Activated T-helper 1 cell treated with anti-CD3 and anti-CD28 coated beads, Interleukin-2, amount 50 U/mL, for 16 hours (primary cell): ENCODE measurements at places on chromosomes 1 and 21.

- DNase-seq: no peak
Measured at GRCh38 chr1:212108187-212108586, 72.6 kb downstream of the DTL start.

DNA sequence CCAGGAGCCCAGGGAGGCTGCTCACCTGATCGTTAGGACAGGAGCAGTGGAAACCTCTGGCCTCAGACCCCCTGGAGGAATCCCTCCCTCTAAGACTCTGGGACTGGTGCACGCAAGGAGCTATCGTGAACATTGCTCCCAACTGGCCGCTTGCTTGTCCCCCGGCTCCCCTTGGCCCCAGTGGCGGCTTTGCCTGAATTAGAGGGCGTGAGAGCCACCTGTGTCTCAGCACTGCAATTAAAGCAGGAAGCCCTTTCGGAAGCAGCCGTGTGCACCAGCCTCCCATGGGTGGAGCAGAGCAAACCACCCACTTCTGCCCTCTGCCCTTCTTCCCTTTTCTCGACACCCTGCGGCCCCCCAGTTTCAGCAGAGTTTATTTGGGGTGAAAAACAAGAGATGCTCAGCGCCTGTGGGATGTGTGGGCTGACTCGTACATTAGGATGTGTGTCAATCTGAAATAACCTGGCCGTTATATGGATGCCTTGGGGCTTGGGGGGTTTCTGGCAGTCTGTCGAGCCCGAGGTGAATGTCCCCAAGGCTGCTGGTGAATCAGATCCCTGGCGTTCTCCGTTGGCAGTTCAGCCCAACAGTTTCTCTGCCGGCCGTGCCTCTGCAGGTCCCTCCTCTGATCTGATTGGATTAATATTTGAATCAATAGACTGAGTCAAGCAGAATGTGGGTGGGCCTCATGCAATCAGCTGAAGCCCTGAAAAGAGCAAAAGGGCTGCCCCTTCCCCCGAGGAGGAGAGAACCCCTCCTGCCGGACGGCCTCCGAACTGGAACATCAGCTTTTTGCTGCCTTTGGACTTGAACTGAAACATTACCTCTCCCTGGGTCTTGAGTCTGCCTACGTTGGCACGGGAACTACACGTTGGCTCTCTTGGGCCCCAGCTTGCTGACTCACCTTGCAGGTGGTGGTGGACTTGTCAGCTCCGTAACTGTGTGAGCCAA lies 7.3 kb upstream of the UMODL1 start:
- peak; percentile 28 for DNase-seq

- DNase-seq: no peak
Measured at GRCh38 chr1:230144758-230145504, 77.9 kb downstream of the GALNT2 start.

DNA sequence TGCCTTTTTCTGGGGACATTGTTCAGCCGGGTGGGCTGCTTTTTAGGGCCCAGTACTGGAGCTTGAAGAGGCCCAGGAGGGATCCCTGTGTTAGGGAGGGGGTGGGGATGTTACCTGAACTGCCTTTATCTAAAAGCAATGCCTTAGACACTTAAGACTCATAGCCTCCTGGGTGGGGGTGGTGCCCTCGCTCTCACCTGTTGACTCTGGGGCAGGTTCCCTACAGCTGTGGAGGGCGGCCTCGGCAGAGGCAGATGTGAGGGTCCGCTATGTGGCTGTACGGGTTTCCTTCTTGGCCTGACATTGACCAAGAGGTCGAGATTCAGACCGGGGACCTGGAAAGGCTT lies 716 bp downstream of the INAVA start:
- DNase-seq: no peak

DNA sequence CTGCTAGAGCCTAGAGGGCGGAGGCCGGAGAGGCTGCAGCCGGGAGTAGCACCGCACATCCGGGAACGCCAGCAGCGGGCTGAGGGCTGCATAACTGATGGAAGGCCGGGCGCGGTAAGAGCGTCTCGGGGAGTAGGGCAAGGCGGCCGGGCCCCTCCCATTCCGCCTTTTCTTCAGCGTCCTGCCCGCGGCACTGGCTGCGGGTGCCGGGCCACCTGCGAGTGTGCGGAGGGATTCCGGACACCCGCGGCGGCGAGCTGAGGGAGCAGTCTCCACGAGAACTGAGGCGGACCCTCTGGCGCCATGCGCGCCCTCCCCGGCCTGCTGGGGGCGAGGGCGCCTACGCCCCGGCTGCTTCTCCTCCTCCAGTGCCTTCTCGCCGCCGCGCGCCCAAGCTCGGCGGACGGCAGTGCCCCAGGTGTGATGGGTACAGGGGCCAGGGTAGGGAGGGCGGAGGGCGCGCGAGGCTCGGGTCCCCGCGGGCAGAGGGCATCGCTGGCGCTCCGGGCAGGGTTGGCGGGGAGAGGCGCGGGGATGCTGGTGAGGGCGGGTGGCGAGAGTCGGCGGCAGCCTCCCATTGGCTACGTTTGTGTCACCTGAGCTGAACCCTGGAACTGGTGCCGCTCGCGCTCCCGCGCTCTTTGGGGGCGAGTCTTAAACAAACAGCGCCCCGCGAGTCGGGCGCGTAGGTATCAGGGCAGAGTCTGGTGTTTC lies 334.4 kb downstream of the SRGAP2C start:
- peak; percentile 64 for DNase-seq

GRCh38 chr1:59705466-59706302 lies 109.1 kb upstream of the HOOK1 start:
- DNase-seq: no peak

- no peak for DNase-seq
Measured at GRCh38 chr21:35922618-35923017, 137.7 kb downstream of the SETD4 start.

GRCh38 chr1:54314696-54315095 lies 91.5 kb downstream of the SSBP3 start:
- no peak for DNase-seq

- no peak for DNase-seq
Measured at GRCh38 chr21:28590026-28590425, 402.7 kb downstream of the LTN1 start.

DNA sequence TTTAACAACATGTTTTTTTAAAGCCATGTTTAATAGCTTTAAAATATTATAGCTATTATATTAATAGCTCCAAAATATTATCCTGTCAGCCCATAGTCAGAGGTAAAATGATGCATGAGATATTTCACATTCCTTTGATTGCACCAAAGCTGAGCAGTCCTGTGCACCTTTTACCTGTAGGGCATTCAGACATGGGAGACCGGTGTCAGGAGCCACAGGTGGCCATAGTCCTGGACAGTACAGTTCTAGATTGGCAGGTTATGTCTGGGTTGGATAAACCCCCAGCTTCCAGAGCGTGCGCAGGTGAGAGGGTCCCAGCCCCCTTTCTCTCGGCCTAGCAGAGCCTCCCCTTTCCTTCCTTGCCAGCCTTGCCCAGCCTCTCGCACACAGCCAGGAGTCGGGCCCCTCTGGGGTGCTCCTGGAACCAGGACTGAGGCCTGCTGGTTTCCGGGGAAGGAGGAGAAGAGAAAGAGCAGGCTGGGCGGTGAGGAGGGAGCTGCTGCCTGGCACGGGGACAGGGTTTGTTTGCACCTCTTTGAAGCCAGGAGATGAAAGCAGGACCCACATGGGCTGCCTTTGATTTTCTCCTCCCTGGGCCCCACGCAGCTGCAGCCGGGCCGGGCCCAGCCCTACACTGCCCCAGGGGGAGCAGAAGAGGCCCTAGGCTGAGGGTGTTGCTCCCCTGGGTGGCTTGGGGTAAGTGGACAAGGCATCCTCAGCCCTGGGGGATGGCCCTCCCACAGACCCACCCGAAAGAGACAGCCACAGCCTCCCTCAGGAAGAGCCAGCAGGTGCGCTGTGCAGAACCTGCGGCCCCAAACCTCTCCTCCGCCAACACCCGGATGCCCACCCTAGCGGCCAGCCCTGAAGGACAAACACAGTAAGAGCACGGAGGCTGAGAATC lies 75.2 kb upstream of the TARDBP start:
- DNase-seq: no peak

- DNase-seq: no peak
Measured at GRCh38 chr21:19844334-19844733, 1153.9 kb upstream of the NCAM2 start.

DNA sequence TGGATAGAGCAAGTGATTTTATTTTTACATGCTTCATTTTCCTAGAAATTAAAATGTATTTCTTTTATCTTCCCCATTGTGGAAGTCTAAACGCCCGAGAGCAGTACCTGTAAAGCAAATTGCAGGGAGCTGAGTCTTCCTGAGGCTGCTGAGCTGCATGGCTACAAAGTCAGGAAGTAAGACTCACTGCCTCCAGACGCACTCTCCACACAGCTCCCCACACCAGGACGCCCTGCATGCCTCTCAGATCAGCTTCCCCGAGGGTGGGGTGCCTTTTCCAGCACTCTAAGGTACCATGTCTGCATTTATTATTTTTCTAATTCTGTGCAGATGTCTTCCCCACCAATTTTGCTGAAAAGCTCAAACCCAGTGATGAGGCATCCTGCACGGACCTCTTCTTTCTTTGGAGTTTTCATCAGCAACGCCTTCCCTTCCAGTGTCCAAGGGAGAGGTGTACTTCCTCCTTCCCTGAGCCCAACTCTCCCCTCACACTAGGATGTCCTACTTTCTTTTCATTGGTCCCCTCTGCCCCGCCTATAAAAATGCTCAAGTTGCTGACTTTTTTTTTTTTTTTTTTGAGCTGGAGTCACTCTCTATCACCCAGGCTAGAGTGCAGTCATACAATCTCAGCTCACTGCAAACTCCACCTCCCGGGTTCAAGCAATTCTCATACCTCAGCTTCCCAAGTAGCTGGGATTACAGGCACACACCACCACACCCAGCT lies 114.7 kb downstream of the PCNX2 start:
- DNase-seq: no peak

GRCh38 chr21:35035116-35035515 lies 14.0 kb downstream of the RUNX1 start:
- DNase-seq: no peak

DNA sequence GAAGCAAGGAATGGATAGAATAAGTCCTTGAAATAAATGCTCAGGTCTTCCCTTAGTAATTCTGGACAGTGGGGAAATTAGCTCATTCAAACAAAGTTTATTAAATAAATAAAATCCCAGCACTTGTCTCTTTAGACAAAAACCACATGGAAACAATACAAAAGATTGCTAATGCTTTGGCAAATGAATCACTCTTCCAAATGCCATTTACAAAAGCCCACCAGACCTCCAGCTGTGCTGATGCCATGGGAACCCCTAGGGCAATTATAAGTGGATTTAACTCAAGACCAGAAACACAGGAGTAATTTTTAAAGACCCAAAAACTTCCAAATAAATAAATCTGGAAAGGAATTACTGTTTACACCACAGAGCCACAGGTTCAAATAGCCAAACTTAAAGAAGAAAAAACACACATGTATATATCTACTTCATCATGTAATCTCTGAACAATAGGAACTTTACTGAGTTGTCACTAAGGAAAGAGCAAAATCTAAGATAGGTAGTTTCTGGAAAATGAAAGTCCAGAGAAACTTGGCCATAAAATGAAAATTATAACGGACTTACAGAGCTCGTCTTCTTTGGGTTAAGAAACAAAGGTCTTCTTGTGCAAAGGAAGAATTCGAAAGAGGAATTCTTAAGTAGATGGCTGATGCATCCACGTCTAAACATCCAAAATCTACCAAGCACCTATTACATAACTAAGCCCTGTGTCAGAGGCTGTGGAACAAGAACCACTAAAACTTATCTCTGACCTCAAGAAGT lies 399.4 kb downstream of the SMYD3 start:
- DNase-seq: no peak

- no peak for DNase-seq
Measured at GRCh38 chr1:176090766-176091165, 116.3 kb downstream of the COP1 start.

GRCh38 chr1:157356601-157357000 lies 195.7 kb downstream of the FCRL5 start:
- DNase-seq: no peak

GRCh38 chr1:55120538-55120937 lies 81.2 kb downstream of the PCSK9 start:
- DNase-seq: no peak

- DNase-seq: no peak
Measured at GRCh38 chr1:229557200-229557850, 1.2 kb downstream of the ABCB10 start.

DNA sequence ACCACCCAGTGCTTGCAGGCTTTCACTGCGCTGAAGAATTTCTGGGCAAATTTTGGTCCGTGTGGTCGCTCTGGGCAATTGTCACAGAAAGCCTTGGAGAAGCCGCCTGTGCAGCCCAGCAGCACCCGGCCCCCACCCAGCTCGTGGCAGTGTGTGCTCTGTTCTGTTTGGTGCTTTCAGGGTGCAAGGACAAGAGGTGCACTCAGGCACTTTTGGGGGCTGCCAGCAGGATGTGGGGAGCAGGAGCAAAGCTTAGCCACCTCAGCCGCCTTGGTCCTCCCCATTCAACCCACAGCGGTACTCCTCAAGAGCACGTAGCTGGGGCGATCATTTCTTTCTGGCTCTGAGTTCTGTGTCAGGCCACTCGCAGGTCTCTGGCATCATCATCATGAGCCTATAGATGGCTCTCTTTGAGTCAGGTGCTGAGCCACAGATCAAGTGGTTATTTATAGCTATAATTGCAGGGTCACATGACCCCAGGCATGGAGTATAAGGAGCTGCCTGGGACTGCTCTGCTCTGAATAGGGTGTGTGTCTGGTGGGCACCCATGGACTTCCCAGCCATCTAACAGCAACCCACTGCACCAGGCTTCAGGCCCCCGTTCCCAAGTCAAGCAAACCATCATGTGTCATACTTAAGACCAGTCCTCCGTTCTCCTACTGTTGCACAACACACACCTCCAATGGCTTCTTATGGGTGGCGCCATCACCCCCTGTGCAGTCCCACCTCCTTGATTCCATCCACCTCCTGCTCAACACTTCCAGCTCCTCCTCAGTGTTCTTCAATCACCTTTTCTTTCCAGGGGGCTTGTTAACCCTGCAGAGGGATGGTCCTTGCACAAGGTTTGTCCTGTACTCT lies 18.1 kb upstream of the TENT5C start:
- no peak for DNase-seq

DNA sequence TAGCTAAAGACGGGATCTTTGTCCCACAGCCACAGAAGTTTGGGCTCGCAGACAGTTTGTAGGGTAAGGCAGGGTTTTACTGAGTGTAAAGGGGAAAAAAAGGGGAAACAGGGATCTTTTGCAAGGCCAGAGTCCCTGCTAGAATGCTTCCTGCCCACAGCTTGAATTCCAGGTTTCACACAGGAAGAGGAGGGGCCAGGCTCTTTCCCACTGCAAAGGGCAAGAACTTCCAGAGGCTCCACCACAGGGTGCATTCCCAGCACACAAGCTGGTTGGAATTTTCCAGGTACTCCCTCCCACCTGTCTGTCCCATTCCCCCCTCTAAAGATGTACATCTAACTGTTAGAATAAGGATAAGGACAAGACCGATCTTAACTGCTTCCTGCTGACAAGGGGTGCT lies 1126.9 kb downstream of the KCNT2 start:
- no peak for DNase-seq

GRCh38 chr21:33427051-33427450 lies 23.8 kb downstream of the IFNGR2 start:
- no peak for DNase-seq

- DNase-seq: no peak
Measured at GRCh38 chr1:155322571-155322952, 1.9 kb downstream of the RUSC1 start.

DNA sequence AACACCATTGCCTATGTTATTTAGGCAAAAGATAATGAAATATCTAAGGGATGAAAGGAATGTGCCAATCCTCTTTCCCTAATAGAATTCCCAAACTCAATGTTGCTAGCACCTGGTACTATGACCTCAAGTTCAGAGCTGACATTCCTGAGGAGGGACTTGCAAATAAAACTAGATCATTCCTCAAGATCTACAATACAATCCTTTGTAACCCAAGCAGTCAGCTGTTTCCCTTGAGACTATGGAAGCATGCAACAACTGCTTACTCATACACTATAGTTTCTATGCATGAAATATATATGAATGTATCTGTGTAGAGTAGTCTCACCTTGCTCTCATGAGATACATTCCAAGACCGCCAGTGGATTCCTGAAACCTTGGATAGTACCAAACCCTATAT lies 65.0 kb downstream of the ABL2 start:
- no peak for DNase-seq
